Right cardiac atrium (tissue), 5 donors: ENCODE measurements at places on chromosomes 2 and 18.

- DNase-seq: no peak
These were observed 68.4 kb downstream of the COPS7B start for GRCh38 chr2:231854616-231855125.

GRCh38 chr18:77151772-77152520 is 19.4 kb upstream of the MBP start:
- no peak for DNase-seq

GRCh38 chr2:84071050-84071449 is 388.0 kb downstream of the SUCLG1 start:
- DNase-seq: no peak

DNA sequence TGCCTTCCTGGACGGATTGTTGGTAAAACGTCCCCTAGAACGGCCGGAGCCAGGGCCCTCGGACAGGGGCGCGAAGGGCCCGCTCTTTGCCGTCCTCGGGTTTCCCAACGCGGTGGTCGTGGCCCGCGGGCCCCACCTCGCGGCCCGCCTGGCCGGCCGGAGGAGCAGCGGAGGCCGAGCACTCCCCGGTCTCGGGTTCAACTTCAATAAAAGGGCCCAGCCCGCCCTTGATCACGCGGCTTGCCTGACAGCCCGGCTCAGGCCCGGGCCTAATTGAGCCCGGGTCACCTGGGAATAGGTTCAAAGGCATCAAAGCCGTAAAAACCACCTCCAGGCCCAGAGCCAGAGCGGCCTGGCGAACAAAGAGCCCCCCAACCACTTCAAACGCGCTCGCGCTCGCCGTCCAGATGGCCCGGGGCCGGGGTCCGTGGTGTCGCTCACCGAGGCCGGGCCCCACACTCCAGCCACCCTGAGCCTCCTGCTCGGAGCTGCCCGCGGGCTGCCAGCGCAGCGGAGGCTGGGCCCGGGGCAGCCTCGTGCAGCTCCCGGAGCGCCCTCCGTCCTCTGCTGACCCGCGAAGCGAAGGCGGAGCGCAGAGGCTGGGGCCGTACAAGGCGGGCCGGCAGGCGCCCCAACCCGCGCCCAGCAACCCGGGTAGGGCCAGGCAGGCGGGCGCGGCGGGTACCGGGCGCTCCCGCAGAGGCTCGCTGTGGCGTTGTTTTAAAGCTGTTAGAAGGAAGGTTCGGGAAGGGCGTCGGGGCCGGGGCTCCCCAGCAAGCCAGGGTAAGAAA is 1.1 kb upstream of the TWIST2 start:
- DNase-seq: peak; percentile 46

DNA sequence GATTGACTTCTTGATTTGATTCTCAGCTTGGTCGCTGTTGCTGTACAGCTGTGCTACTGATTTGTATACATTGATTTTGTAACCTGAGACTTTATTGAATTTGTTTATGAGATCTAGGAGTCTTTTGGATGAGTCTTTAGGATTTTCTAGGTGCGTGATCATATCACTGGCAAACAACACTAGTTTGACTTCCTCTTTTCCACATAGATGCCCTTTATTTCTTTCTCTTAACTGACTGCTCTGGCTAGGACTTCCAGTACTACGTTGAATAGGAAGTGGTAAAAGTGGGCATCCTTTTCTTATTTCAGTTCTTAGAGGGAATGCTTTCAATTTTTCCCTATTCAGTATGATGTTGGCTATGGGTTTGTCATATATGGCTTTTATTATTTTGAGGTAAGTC is 101.3 kb downstream of the OSBPL1A start:
- DNase-seq: no peak

DNA sequence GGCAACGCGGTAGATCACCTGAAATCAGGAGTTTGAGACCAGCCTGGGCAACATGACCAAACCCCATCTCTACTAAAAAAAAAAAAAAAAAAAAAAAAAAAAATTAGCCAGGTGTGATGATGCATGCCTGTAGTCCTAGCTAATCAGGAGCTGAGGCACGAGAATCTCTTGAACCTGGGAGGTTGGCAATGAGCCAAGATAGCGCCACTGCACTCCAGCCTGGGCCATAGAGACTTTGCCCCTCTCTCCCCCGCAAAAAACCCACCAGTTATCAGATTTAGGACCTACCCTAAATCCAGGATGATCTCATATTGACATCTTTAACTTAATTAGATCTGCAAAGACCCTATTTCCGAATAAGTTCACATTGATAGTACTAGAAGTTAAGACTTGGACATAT is 29.2 kb upstream of the LDAH start:
- DNase-seq: no peak

- no peak for DNase-seq
These were observed 49.6 kb downstream of the HYCC2 start for GRCh38 chr2:201021914-201022313.

- no peak for DNase-seq
These were observed 111.0 kb downstream of the ERBB4 start for GRCh38 chr2:212427638-212428037.

DNA sequence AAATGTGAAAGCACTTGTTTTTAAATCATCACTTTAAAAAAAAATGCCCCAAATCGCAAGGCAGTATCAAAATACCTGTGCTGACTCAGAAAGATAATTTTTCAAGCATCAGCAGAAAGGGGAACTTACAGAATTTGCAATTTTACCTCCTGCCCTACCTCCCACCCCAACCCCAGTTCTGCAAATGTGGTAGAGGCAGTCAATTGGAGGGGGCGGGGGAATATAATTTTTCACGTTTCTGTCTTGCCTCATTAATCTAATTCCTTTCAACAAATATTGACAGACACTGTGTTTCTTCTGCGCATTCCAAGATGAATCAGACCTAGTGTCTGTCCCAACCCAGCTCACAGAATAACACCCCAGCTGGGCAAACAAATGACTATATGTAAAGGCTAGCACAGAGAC is 76.8 kb downstream of the ALPK2 start:
- no peak for DNase-seq

GRCh38 chr18:8912348-8913326 is 189.9 kb upstream of the NDUFV2 start:
- DNase-seq: no peak

GRCh38 chr2:9738535-9739496 is 104.5 kb upstream of the TAF1B start:
- peak; percentile 54 for DNase-seq

DNA sequence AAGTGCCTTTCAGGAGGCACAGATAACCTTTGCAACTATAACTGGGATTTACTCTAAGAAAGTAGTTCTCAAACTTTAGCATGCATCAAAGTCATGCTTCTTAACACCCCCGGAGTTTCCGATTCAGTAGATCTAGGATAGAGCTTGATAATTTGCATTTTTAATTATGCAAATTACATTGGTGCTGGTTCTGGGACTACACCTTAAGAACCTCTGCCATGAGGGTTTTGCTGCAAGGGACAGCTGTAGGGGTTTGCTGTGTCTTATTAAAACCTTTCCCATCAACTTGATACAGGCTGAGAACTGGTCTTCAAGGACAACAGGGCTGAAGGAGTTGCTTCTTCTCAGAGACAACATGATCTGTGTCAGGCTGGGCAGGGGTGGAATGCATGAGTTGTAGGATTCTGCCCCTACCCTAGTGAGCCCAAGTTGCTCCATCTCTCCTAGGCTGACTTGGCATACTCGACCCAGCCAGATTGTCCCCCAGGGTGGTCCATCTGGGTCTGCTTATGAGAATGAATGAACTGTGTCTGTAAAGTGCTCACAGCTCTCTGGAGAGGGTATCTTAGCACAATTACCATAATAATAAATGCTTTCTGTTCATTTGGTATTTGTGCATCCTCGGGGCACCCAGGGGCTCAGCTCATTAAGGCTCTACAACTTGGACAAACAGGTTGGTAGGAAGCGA is 232.7 kb downstream of the CLIP4 start:
- DNase-seq: no peak

DNA sequence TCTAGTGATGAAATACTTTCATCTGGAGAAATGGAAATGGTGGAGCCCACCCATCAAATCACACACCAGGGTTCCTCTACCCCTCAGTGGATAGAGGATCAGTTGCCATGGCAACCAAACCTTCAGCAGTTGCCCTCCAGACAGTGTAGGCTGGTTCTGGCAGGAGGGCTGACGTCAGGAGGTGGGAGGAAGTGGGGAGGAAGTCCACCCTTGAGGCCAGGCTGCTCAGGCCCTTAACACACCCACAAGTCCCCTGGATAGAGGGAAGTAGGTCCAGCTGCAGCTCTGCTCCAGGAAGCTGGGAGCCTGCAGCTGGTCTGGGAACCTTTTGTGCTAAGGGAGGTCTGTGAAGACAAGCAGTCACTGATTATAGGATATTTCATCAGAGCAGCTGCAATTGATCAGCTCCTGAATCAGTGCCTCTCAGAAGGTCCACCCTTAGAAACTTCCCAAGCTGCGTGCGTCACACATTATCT is 186.6 kb downstream of the MTX2 start:
- peak; percentile 76 for DNase-seq

DNA sequence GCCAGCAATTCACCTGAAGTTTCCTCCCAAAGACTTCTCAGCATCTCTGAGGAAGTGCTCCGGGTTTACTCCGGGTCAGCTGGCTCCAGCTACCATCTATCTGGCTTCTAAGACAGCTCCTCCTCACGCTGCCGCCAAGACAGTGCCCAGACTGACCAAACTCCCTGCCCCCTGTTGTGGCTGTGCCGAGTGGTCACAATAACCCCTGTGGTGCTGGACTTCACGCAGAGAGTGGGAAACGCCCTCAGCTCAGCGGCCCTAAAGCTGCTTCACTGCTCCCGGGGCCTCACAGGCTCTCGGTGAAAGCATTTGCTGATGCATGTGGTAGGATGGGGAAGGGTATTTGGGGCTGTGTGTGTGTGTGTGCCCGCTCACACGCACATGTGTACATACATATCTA is 154.8 kb upstream of the ZNF236 start:
- DNase-seq: no peak

- DNase-seq: peak; percentile 23
These were observed 28.5 kb downstream of the GPC1 start for GRCh38 chr2:240463866-240464481.

DNA sequence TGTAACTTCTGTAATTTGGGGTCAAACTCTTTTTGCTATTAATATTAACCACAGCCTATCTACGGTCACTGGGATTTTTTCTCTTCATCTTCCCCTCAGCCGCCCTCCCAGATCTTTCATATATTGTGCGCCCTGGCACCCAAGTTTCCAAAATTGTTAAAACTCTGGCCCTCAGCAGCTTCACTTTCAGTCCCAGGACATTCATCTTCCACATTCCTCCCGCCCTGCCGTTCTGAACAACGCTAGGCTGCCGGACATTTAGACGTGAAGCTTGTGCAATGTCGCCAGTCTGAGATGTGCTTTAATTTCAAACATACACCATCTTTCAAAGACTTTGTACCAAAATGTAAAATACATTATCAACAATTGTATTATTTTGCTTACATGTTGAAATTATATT is 1.8 kb upstream of the TMEM18 start:
- no peak for DNase-seq

GRCh38 chr18:77271576-77272481 is 22.2 kb downstream of the GALR1 start:
- DNase-seq: no peak

GRCh38 chr18:13451213-13451540 is 232.6 kb downstream of the LDLRAD4 start:
- no peak for DNase-seq

GRCh38 chr2:240437861-240438809 is 2.7 kb downstream of the GPC1 start:
- DNase-seq: peak; percentile 89

DNA sequence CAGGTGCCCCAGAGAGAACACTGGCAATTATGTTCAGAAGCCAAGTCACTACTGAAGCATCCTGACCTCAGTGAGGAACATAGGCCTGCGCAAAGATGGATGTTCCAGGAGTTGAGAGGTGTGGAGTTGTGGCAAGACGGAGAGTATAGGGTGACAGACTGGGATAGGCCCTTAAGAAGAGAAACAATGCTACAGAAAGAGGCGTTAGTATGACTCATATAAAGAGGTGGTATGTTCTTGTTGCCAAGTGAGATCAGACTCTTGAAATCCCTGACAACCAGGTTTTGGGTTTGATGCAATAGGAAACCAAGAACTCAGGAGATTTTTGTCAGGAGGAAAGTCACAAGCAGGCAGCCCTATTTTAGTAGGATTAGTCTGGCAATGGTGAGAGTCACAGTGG is 185.6 kb downstream of the RIT2 start:
- DNase-seq: no peak

- no peak for DNase-seq
These were observed 36.7 kb downstream of the FANCL start for GRCh38 chr2:58204195-58204959.

GRCh38 chr18:63317556-63317946 is 2.0 kb downstream of the BCL2 start:
- no peak for DNase-seq
